ENCODE measurements at places on chromosomes 7 and 10.

- no peak for DNase-seq
These were observed 26.7 kb upstream of the CD36 start for GRCh38 chr7:80611779-80612178.

GRCh38 chr7:97401398-97401797, 283.9 kb downstream of the SDHAF3 start:
- no peak for DNase-seq

GRCh38 chr10:74078037-74078436, 72.6 kb downstream of the AP3M1 start:
- no peak for DNase-seq

DNA sequence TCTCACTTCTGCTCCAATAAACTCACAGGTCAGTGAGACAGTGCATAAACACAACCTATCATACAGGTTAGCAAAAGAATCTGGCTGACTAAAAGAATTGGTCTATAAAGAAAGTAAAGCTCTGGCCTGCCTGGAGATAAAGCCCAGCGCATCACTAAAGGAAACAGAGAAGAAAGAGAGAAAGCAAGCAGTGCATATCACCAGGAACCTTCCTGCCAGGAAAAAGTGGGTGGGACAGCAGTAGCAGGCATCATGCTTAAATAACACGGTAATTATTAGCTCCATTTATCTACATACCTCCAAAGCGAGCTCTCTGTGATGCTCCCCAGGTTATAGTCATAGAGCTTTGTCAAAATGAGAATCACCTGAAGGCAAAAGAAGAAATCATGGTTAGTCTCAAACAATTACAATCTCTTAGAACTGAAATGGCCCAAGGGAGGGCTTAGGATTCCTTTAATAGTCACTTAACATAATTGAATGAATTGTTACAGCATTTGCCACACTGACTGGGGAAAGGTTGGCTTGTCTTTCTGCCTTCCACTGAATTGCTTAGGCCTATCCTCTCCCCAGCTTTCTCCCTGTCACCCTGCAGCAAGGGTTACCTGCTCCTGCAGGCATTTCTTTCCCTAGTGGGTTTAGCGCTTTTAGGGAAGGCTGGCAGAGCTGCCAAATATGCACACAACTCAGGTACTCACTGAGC, 208.1 kb downstream of the SORCS1 start:
- DNase-seq: no peak

- no peak for DNase-seq
These were observed 258.8 kb downstream of the RPS24 start for GRCh38 chr10:78292250-78292981.

GRCh38 chr7:107070710-107071109, 26.2 kb downstream of the PRKAR2B start:
- no peak for DNase-seq

DNA sequence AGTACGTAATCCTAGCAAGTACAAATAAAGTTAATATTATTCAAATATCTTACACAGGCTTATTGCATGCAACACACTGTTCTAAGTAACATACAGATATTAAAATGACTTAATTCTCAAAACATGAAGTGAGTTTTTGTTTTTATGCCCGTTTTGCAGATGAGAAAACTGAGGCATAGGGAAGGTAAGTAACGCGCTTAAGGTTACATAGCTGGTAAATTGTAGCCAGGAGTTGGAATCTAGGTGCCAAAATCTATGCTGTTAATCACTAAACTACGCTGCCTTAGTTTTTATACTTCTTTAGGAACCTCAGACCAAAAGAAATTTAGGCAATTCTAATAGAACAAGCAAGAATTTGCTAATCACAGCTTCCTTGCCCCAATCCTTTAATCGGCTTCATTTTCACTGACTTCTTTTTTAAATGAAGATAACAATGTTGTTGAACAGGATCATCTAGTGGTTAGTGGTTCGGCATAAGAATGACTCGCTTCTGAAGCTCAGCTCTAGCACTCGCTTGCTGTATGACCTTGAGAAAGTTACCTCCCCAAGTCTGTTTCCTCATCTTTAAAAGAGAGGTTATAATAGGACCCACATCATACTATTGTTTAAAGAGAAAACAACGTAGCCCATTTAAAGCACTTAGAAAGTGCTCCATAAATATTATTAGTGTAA, 1.0 kb upstream of the LRRTM3 start:
- DNase-seq: no peak

DNA sequence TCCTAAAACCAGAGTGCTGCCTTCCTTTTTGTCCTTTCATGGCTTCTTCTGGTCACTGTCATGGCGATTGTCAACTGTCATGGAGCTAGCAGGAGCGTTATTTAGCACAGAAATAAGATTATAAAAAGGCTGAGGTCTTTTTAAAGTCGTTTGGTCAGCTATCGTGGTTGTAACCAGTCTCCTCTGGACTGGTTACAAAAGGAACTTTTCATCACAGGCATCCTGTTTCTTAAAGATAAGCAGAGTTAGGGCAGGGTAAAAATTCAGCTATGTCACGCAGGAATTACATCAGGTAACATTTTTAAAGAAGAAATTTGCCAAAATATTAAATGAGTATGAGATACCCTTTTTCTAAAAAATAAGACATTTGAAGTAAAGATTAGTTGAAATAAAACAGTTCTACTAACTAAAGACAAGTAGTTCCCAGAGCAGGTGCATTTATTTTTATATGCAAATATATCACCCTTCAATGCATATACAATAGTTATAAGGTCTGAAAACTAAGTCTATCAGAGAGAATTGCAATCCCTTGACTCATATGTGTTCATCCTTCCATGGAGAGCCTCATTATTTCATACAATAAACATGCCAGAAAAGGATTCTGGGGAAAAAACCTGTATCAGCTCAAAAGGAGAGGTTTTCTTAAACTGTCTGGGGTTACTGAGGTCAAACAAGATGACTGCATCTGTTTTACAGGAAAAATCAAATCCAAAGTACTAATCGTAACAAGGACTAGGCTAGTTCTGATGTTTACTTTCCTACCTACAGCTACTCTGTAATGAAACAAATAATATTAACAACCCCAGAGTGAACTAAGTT, 20.9 kb downstream of the FAM24A start:
- no peak for DNase-seq

DNA sequence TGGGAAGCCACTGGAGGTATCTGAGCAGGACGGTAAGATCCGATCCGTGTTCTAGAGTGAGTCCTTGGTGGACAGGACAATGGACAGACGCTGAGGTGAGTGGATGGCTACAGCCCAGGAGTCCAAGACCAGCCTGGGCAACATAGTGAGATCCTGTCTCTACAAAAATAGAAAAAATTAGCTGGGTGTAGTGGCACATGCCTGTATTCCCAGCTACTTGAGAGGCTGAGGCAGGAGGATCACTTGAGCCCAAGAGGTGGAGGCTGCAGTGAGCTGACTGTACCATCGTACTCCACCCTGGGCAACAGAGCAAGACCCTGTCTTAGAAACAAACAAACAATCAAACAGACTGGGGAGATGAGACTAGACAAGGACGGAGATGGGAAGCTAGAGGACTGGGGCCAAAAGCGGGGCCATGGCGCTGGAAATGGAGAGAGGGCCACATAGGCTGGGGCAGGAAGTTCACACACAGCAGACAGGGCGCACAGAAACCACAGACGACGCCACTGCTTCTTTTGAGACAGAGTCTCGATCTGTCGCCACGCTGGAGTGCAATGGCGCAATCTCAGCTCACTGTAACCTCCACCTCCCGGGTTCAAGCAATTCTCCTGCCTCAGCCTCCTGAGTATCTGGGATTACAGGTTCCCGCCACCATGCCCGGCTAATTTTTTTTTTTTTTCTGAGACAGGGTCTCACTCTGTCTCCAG, 24.7 kb downstream of the DAGLB start:
- DNase-seq: no peak

GRCh38 chr7:101754424-101755159, 62.8 kb upstream of the CUX1 start:
- peak; percentile 63 for DNase-seq

DNA sequence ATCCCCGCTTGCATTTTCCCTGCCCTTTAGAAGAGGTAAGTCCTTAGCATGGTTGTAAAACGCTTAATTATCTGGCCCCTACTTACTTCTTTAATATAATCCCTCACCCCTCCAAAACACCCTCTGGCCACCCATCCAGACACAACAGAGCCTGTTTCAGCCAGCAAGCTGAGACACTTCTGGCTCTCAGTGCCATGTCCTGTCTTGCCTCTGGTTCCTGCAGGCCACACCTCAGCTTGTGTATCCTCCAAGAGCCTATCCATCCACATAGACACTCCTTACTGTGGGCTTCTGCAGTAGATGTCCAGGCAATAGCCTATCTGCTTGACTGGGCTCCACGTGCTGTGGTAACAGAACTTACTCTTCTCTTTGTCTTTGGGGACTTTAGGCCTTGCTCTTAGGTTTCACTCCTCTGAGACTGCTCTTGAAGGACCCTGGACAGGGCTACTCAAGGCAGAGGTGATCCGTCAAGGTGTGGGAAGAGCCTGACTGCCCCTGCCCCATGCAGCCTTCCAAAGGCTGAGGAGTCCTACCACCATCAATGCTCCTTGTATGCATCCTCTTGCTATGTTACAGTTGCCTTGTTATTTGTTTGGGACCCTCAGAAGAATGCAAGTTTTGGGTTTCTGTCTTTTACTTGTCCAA, 149.9 kb downstream of the CHN2 start:
- DNase-seq: no peak

DNA sequence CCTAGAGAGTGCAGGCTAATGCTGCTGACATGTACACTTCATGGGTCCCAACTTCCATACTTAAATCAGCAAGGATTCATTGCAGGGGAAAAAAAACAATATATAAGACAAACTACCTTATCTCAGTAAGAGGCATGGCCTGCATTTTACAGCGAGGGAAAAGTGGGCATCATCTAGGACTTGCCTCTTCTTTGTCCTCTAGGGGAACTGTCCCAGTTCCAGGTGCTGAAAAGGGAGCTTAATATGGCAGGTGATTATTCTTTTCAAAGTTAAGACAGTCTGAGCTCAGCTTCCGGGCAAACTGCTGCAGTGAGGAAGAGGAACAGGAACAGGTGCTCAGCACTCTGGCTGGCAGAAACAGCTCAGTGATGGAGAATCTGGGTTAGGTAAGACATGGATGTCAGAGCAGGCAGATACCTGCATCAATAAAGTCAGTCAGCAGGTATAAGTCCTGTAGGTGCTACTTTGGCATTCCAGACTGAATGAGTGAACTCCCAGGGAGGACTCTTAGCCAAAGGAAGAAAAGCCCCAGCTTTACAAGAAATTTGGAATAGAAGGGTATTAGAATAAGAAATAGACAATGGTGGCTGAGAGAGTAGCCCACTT, 147.2 kb downstream of the TMEM178B start:
- DNase-seq: no peak

DNA sequence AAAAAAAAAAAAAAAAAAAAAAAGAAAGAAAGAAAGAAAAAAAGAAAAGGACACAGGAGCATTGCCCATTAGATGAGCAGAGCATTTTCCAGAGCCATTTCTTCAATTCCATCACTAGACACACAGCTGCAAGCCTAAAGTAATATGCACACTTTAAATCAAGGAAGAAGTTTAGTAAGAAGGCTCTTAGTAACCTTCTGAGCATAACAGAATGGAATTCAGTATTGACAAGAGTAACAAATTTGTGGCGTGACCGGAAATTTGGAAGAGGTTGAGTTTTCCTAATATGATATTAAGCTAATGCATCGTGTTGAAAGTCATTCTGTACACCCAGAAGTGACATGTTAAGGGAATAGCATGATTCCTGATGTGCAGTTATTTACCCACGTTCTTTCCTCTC, 35.3 kb downstream of the SMURF1 start:
- DNase-seq: no peak

DNA sequence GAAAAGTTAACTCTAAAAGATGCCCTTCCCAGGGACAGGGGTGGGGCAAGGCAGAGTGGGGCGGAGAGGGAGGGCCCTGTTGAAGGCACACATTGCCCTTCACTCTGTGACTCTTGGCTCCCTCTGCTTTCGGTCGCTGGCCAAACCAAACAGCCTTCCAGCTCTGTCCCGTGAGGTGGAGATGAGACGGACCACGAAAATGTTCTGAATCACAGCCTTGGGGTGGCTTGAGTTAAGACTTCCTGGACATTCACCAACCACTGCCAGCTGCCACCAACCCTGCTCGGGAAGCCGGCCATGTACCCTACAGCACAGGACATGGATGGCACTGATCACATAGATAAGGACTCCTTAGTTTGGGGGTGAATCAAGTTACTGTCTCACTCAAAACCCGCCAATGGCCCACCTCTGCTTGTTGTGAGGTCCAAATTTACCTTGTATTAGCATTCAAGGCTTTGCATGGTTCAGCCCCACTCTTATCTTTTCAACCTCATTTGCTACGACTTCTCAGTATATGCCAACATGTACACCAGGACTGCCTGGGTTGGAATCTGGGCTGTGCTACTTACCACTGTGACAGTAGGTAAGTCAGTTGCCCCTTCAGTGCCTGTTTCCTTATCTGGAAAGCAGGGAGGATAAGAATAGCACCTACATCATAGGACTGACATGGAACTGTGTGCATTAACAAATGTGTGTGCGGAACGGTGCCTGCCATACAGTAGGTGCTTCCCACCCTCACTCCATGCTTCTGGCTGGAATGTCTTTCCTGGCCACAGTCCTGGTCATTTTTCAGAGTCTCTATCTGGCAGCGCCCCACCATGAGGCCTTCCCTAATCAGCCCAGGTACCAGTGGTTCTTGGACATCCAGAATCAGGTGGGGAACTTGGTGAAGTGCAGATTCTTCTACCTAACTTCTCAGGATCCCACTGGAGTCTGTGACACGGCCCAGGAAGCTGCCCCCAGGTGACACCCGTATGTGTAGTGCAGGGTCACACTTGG, 28.0 kb downstream of the ITPRIP start:
- DNase-seq: peak; percentile 48

- DNase-seq: peak; percentile 70
These were observed at the start of gene PAPOLB for GRCh38 chr7:4861673-4862072. Gene PAPOLB, minus strand, starts transcription at chr7:4862030. Its CDS starts 220 bp downstream, at chr7:4861810.
